Hepatic stellate cell (primary cell): ENCODE measurements at places on chromosomes 6 and 20.

GRCh38 chr20:39893003-39893685, 795.9 kb downstream of the MAFB start:
- DNase-seq, result peak; percentile 6

DNA sequence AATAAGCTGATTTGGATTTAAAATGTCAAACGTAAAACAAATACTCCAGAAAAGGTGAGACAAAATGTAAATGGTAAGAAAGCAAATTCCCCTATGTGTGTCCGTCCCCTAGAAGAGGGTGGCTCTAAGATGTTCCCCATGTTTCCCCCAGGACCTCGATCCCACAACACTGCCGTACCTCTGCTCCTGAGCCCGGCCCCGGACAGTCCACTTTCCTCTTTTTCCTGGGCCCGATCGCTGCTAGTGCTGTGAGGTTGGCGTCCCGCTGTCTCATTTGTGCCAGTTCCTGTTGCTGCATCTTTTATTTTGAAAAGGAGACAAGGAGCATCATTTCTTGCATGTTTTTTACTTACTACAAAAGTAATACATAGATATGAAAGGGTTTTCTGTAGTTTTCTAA, 68.3 kb downstream of the TAF4 start:
- no peak for DNase-seq

GRCh38 chr6:138336221-138336620, 41.5 kb upstream of the SMIM28 start:
- no peak for DNase-seq

DNA sequence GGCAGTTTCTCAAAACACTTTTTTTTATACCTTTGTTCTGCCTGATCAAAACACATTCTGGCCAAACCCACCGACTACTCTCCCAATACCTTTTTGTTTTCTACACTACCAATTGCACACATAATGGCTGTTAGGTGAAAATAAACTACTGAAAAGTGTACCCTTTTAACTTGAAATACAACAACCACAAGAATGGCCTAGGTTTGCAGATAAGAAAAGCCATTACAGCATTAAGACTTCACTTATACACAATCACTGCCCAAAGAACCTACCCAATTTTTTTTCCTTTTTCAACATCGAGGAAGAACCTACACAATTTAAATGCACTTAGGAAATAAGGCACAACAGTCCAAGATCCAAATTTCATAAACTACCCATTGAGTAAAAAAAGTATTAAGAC, 1.8 kb downstream of the SEC63 start:
- DNase-seq, result no peak

- DNase-seq, result no peak
Observed at GRCh38 chr6:152341596-152341995, 295.6 kb downstream of the SYNE1 start.

GRCh38 chr6:4350567-4351519, 215.5 kb upstream of the ECI2 start:
- DNase-seq, result no peak

DNA sequence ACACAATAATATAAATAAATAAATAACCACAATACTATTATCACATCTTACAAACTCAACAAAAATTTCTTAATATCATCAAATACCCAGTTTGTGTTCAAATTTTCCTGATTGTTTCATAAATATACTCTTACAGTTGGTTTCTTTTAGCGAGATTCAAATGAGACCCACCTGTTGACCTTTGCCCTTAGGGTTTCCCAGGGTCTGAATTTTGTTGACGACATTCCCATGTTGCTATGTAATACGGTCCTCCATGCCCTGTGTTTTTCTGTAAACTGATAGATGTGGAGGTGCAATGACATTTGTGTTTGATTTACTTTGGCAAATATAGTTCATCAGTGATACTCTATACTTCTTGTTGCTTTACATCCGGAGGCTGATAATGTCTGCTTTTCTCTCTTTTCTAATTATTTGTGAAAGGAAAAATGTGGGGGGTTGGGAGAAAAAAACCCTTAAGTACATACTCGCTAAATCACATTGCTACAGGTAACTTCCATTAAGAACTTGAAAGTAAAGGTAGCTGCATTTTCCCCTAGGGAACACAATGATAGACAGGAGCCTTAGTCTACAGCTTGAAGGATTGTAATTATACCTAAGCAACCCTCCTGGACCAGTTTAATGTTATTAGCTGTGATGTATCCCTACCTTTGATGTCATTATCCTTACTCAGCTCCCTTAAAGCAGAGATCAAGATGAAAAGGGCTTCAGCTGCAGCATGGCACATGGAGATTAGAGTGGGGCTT, 6.6 kb downstream of the MOG start:
- DNase-seq, result no peak

DNA sequence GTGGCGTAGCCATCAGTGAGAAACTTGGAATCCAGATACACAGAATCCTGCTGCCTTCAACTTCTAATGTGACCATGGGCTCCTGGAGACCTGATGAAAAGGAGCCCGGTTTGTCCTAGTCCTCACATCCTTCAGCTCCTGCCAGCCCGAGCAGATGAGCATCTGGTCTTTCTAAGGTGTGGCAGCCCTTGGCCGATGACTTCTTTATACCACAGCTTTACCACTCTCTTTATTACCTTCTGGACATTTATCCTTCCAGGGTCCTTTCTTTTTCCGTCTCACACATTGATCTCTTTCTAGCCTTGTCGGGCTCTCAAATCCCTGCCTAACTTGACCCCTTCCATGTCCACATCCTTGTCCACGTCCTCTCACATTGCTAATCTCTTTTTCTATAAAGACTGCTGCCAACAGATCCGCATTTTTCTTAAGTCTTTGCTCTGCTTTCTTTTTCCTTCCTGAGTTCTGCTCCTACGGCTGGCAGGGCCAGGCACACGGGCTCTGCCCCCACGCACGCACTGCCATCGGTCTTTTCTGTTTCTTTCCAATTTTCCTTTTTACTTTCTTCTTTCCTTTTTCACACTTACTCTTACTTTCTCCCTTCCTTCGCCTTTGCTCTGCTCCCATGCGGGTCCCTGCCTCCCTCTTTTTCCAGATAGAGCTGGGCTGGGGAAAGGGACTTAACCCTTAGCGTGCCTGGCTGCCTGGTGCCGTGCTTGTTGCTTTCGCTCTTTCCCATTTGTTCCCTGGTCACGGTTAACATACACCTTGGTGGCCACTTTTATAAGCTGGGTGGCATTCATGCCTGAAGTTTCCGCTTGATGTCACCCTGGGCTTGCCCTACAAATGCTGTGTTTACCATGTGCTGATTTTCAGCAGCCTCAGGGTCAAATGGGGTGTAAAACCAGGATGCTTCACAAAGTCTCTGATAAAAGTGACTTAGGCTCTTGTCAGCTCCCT, 9.4 kb upstream of the GMPR start:
- DNase-seq, result no peak

DNA sequence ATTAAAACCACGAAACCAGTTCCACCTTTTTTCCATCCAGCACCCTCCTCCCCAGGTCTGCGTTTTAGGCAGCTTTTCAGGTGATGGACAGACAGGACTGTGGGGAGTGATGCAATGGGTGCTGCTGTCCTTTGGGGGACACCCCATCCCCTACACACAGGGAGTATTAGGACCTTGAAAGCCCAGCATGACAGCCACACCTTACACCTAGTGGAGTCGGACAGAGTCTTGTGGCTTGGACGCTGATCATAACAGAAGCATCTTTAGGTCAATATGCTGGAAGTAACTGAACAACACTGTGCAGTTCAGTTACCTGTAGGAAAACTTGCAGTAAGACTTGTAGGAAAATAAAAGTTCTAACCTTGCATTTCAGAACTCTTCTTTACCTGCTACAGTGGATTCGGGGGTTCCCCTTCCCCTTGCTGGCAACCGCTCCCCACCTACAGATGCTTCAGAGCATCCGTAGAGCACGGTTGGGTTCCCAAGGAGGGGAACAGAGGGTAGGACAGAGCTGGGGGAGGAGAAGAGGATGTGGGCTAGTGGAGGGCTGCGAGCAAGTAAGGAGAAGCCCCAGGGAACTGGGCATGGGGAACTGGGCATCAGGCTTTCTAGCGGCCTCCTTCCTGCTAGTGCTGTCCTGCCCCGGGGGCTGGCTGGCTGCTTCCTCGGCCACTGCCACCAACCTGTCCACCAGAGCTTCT, 31.7 kb downstream of the PLEKHG1 start:
- DNase-seq, result no peak

DNA sequence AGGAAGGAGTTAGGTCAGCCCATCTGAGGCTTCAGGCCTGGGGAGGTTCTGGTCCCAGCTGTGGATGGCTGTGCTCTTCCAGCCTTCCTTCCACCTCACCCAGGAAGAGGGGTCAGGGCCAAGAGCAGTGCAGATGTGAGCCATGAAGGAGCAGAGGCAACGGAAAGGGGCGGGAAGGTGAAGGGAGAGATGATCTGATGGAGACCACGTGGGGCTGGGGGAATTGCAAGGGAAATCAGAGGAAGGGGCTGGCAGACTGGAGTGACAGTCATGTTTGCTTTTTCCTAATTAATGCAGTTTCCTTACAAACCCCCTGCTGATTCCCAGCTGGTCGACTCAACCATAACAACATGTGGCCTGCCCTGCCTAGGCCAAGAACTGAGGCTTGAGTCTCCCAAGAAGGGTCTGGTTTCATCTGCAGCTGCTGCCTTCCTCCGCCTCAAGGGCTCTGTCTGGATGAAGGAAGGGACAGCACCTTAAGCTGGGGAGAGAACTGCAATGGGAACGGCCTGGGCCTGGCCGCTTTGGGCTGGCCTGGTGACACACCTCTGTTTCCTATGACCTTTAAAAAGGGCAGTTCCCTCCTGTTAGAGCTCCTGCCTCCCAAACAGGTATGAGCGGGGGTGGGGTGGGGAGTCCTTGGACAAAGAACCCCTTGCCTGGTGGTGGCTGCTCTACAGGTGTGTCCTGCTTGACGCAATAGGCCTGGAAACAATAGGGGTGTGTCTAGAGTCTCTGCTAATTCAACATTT, 7.8 kb upstream of the MRPS18A start:
- DNase-seq, result no peak

DNA sequence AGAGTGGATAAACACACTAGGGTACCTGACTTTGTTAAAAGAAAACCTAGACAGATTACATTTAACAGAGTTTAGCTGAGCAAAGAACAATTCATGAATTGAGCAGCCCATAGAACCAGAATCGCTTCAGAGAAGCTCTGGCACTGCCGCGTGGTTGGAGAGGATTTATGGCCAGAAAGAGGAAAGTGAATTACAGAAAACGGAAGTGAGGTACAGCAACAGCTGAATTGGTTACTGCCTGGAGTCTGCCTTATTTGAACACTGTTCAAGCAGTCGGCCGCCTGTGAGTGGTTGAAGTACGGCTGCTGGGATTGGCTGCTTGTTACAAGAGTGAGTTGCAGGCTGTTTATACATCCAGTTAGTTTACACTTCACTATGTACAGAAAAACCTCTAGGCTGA, 253.8 kb upstream of the CDYL start:
- DNase-seq, result no peak

GRCh38 chr20:3652221-3652620, 11.0 kb downstream of the GFRA4 start:
- DNase-seq, result no peak

GRCh38 chr6:103284835-103285234, 1574.9 kb downstream of the HACE1 start:
- no peak for DNase-seq

- DNase-seq, result no peak
Observed at GRCh38 chr6:45000833-45001232, 327.3 kb upstream of the RUNX2 start.

GRCh38 chr6:162200945-162201690, 526.4 kb downstream of the PRKN start:
- no peak for DNase-seq

- DNase-seq, result no peak
Observed at GRCh38 chr6:113437566-113437965, 419.6 kb upstream of the MARCKS start.

DNA sequence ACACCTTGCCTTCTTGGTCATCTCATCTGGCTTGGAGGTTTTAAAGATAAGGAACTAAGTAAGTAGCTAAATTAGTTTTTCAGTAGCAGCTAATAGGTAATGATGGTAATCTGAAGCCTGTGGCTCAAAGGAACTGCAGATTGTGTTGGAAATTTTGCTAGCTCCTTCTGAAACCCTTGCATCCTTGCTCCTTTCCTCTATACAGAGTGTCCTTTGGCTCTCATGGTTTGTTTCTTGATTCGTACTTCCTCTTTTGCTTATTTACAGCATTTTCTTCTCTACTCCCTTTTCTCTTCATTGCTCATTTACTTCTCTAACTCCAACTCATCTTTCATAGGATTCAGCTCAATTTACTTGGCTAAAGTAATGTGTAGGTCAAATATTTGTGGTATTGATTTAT, 19.0 kb downstream of the LRRC1 start:
- DNase-seq, result no peak

GRCh38 chr20:16708602-16709001, 21.2 kb upstream of the SNRPB2 start:
- DNase-seq, result no peak

DNA sequence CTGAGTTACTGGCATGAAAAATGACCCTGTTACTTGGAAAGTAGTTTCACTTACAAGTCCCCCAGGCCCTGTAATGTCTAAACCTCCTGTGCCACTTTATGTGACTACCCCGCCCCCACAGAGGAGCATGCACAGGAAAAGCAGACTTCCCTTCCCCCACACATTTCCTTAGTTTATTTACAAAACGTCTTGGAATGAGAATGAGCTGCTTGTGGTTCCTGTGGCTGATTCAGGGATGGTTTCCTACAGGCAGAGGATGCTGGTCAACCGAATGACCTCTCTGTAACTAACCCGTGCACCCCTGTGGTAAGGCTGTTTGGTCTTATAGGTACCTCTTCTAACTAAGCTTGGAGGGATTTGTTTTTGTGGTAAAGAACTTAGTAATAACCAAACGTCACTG, 28.5 kb downstream of the RSPO3 start:
- DNase-seq, result peak; percentile 14

GRCh38 chr6:144606083-144606482, 320.9 kb downstream of the UTRN start:
- no peak for DNase-seq

DNA sequence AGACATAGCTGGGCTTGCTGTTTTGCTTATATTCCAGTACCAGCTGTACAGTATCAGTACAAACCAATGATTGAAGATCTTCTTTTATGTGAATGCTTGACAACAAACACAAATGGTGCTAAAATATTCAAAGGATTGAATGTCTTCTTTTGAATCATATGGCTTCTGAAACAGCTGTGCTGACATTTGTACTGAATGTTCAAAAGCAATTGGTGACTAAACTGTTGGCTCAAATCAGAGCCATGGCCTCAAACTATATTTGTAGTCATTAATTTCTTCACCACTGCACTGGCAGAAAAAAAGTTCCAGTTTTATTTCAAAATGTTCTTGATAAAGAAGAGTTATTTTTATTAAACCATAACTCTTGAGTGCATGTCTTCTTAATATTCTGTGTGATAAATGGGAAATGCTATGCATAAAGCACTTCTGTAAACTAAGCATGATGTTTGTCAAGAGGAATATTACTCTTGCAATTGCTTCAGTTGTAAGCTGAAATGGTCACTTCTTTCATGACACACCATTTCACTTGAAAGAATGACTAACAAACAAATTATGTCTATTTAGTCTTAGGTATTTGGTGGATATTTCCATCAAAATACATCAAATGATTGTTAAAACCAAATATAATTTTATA, 45.9 kb upstream of the CENPW start:
- no peak for DNase-seq

DNA sequence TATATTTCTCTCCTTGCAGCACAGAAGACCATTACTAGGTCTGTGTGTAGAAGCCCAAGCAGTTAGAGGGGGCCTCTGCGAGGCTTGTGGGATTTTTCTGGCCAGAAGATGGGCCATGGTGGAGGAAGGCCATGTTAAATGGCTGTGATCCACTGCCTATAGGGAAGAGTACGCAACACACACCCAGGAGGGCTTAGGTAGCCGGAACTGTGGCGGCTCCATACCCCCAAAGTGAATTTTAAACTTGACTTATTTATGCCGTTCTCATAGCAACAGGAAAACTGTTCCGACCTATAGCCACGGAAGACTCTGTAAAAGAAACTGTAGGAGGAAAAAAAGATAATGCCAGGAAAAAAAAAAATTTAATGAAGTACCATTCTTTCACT, 69.5 kb downstream of the SLX4IP start:
- DNase-seq, result no peak
